ENCODE measurements at places on chromosomes 5 and 9.

DNA sequence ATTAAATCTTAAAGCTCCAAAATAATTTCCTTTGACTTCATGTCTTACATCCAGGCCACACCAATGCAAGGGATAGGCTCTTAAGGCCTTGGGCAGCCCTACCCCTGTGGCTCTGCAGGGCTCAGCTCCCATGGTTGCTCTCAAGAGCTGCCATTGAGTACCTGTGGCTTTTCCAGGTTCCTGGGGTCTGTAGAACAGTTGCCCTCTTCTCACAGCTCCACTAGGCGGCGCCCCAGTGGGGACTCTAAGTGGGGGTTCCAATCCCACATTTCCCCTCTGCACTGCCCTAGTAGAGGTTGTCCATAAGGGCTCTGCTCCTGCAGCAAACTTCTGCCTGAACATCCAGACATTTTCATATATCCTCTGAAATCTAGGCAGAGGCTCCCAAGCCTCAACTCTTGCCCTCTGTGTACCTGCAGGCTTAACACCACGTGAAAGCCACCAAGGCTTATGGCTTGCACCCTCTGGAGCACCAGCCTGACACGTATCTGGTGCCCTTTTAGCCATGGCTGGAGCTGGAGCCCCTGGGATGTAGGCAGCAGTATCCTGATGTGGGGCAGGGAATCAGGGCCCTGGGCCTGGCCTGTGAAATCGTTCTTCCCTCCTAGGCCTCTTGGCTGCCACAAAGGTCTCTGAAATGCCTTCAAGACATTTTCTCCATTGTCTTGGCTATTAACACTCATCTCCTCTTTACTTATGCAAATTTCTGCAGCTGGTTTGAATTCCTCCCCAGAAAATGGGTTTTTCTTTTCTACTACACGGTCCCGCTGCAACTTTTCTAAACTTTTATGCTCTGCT lies 185.1 kb downstream of the SMARCA2 start:
- no peak for DNase-seq

GRCh38 chr5:32144378-32145207 lies 29.5 kb downstream of the GOLPH3 start:
- no peak for DNase-seq

DNA sequence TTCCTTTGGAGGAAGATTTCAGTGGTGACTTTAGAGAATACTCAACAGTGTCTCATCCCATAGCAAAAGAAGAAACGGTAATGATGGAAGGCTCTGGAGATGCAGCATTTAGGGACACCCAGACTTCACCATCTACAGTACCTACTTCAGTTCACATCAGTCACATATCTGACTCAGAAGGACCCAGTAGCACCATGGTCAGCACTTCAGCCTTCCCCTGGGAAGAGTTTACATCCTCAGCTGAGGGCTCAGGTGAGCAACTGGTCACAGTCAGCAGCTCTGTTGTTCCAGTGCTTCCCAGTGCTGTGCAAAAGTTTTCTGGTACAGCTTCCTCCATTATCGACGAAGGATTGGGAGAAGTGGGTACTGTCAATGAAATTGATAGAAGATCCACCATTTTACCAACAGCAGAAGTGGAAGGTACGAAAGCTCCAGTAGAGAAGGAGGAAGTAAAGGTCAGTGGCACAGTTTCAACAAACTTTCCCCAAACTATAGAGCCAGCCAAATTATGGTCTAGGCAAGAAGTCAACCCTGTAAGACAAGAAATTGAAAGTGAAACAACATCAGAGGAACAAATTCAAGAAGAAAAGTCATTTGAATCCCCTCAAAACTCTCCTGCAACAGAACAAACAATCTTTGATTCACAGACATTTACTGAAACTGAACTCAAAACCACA lies 67.4 kb downstream of the VCAN start:
- DNase-seq: no peak

DNA sequence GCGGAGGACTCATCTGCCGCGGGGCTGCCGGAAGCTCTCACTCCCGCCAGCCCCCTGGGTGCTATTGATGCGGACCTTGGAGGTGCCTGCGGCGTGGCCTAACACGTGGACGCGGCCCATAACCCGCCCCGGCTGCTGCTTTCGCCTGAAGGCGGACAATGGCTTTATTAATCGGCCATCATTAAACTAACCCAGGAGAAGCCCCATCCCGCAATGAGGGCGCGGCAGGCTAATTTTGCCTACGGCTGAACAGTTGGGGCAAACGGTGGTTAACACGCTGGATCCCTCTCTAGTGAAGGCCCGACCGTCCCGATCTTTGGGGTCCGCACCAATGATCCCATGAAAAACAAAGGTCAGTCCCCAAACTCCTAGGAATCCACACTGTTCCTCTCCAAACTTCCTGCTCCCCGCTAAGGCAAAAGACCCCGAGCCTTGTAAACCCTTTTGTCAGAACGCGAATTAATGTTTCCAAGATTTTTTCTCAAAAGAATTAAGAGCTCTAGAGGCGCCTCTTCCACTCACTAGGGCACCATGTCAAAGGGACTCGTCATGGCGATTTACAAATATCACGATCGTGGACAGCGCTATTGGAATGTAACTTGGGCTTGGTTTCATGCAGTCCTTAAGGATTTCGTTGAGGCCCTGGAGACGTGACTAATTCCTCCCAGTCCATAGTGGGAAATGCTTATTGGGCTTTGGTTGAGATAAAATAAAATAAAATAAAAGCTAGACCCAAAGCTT lies 193.1 kb downstream of the MEF2C start:
- no peak for DNase-seq

DNA sequence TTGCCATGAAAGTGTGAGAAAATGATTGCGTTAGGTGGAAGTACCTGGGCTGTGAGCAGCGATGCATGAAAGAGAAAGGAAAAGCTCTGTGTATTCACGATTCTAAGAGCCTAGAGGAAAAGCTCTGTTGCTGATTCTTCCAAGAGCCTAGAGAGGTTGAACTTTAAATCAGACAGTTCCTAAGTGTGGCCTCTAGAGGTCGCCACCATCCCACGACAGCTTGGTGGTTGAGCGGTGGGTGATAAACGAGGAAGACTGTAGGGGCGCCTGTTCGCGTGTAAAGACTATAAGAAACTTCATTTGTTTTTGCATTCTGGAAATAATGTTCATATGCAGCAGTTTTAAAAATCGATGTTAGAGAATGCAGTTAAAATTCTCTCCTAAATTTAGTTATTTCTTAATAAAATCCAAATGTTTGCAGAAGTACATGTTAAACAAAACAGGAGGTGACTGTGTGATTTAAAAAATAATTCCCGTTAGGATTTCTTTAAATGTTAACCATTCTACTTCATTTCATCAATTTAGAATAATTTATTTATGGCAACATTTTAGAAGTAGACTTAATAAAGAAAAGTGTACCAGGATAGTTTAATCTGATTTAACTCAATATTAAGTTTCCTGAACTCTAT lies 107.7 kb downstream of the TENT4A start:
- no peak for DNase-seq

DNA sequence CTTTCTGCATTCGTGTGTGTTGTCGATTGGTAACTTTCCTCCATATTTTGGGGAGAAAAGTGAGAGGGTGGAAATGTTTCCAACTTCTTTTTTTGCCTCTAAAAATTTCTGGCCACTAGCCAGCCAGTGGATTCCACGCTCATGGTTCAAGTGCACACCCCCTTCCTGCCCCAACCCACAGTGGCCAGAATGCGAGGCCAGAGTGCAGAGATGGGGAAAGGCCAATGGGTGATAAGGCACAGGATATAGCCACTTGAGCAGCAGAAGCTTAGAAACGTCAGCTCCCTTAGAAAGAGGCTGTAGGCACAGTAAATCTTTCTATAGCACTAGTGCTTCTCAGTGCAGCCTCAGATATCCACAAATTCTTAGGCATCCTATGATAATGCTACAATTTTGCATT lies 75.8 kb upstream of the ADRB2 start:
- DNase-seq: no peak

GRCh38 chr5:16842896-16843295 lies 93.2 kb downstream of the MYO10 start:
- no peak for DNase-seq

DNA sequence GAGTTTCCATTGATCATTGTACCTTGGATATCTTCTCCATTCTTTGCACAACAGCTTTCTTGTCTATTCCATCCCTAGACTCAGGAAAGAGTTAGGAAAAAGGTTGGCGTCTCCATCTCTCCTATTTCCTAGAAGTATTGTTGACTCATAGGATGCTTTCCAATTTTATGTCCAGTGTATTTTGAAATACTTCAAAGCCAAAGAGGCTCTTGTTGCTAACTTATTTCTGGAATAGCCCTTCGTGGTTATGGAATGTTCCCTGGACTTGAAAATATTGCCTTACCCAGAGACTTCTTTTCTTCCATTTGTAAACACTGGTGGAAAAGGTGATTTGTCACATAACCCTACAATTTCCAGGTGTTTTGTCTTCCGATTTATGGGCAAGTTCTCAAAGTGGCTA lies 402.3 kb upstream of the ZNF608 start:
- DNase-seq: no peak

DNA sequence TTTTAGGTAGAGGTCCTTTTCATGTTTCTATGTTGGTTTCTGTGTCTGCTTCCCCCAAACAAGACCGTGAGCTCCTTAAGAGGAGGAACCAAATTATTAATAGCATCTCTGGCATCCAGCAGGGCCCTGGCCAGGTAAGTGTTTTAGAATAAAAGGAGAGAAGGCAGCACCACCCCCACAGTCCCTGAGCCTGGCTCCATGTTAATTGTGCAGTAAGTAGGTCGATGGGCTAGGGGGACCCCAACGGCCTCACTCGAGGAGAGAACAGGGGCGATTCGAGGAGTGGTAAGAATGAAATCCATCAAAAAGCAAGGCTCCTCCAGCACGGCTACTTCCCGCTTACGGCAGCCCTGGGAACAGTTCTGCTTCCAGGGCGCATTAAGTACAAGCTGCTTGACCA lies 67.0 kb downstream of the GABBR2 start:
- no peak for DNase-seq

DNA sequence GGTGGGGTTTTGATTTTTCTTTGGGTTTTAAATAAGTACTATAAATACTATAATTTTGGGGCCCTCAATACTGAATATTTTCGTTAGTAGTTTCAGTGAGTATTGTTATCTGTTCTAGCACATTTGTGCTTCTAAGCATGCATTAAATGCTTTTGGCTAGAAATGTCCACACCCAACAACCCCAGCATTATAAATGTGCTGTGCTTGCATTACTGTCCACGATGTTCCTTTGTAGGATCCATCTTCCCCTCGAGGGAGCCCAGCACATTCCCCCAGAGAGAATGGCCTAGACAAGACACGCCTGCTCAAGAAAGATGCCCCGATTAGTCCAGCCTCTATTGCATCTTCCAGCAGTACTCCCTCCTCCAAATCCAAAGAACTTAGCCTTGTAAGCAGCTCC lies 134.7 kb downstream of the TLE4 start:
- no peak for DNase-seq

DNA sequence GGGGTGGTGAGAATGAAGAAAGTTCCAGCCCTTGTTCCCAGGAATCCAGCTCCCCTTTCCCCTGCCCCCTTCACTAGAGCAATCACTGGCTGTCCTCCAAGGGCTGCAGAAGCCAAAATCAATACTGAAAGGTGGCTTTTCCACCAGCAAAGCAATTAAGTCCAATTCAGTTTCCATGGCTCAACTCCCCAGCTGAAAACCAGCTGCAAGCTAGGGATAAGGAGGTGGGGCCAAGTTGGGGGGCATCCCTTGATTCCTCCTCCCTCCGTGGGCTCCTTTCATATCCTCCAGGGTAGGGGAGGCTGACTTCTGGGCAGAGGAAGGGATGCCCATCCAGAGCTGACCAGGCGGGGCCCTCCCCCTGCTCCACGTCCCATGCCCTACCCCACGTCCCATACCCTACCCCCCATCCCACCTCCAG lies 22.7 kb downstream of the CAMK2A start:
- no peak for DNase-seq

GRCh38 chr5:126097876-126098275 lies 325.3 kb upstream of the GRAMD2B start:
- DNase-seq: no peak

- DNase-seq: no peak
Observed at GRCh38 chr5:142758062-142758795, 11.9 kb upstream of the ARHGAP26 start.

GRCh38 chr9:22118810-22119521 lies 109.9 kb upstream of the CDKN2B start:
- no peak for DNase-seq

GRCh38 chr5:54774281-54775170 lies 210.9 kb downstream of the ESM1 start:
- no peak for DNase-seq

DNA sequence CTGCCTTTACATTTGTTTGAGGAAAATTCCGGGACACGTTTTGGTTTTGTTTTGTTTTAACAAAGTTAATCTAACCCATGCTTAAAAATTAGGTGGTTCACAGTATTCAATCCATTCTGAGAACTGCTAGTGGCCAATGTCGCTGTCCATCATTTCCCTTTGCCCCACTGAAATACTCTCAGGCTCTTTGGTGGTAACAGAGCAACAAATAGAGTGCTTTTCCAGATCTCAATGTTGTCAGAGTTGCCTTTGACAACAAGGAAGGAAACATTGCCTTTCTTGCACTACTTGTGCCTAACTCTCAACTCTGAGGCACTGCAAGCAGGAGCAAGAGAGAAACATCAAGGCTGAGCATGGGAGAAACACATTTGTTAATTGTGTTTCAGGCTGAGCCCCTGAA lies 154.0 kb downstream of the MCTP1 start:
- no peak for DNase-seq

DNA sequence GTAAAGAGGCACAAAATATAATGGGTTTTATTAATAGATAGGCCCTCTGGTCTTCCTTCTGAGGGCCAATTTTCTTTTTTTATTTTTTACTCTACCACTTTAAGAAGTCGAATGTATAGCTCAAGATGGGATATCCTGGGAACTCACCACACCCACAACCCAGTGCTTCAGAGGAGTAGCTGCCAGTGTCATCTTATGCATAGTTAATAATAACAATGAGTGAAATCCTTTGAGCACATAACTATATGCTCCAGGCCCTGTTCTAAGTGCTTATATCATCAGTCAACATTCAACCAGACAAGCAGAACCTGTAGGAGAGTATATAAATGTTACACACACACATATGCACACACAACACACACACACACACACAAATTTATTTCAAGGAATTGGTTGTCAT lies 150.3 kb upstream of the ACTBL2 start:
- DNase-seq: no peak
